Heart left ventricle (tissue), 16 donors: ENCODE measurements at places on chromosomes 7 and 10.
A peak's percentile ranks its signal among the peaks of the same experiment; 100 is the strongest.

DNA sequence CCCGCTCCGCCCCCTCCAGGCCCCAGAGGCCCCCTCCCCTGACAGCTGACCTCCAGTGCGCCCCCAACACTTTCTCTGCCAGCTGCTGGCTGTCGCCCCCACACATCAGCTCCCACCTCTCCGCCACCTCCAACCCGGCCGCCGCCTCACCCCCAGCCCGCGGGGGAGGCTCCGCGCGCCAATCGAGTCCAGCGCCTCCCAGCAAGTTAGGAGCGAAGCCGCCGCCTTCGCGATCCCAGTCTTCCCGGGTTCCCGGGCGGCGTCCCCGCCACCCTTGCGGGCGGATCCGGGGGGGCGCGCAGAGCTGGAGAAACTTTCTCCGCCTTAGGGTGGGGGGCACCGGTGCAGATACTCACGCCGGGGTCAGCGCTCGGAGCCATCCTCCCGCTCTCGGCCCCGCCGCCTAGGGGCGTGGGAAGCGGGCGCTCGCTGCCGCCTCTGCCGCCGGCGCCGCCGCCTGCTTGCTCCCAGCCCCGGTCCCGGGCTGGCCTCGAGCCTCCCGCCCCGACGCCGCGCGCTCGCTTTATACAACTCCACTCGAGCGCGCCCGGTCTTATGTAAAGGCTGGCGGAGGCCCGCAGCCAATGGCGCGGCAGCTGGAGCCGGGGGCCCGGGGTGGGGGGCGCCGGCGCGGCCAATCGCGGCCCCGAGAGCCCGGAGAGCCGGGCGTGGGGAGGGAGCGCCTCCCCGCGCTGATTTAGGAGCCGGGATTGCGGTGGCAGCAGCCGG is at the start of gene CRTAC1:
TSS of gene CRTAC1 (minus strand) at position 529 of the 729 bp plus-strand sequence. CDS start at position 380, 149 bp downstream.
- peak; percentile 53 for DNase-seq

- no peak for DNase-seq
Observed at GRCh38 chr10:5508786-5509185, 9.4 kb upstream of the CALML5 start.

DNA sequence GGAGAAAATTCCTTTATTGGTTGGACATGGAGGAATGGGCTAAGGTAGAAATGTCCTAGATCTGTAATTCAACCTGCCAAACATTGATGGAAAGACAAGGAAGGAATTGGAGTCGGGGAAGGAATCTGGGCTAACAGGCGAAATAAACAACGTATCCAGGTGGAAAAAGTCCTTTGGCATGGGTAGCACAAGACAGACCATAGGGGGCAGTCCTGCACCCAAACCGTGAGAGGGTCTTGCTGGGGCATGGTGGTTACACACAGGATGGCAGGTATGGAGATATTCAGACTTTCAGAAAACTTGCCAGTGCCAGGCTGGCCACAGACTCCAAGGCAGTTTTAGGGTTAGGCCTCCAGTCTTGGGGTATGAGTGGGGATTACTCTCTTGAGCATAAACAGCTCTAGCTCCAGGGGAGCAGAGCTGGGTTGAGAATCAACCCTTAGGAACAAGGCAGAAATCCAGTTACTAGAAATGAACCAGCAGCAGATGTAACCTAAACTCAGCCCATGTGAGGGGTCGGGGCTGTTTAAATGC is 188.6 kb upstream of the GDF10 start:
- no peak for DNase-seq

DNA sequence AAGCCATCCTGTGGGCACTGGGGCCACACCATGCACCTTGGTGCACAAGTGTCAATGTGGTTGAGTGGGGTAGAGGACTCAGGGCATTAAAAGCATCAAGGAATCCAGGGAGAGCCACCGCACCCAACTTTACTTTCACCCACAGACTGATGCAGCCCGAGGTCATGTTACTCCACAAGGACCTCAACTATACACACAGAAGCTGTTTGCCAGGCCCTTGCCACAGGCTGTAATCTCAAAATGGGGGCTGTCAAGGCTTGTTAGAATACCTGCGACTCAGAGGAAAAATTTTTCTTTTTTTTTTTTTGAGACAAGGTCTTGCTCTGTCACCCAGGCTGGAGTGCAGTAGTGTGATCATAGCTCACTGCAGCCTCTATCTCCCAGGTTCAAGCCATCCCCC is 26.5 kb upstream of the KCTD7 start:
- DNase-seq, result no peak

DNA sequence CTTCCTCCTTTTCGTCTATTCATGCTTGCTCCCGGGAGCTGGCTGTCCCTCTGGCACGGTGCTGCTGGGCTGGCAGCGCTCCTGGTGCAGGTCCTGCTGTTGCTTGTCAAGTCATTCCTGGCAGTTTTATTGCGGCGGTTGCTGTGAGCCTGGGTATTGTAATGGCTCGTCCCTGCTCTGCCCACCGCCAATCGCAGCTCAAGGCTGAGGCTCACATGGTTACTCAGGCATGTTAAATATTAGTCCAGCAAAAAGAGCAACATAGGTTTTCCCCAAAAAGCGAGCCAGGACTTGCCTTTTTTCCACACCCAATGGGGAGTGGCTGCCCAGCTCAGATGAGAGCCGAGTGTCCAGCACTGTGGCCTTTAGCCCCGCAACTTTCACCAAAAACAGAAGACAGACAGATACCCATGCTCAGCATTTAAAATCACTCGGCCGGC is 492.9 kb upstream of the FOXK1 start:
- peak; percentile 75 for DNase-seq

DNA sequence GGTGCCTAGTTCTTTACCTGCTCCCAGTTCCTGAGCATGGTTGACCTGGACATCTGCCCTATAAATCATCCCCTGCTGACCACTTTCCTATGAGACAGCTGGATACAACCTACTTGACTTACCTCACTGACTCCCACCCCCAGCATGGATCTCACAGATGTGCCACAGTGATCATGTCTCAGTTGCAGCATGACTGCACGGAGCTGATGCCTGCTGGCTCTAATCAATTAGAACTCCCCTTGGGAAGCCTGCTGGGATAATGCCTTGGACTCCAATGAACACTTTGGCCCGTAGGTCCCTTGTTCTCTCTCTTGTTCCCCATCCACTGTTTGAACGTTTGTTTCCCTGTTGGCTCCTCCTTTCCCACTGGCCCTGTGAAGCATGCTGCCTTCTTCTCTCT is 271.2 kb upstream of the IGFBP3 start:
- no peak for DNase-seq

DNA sequence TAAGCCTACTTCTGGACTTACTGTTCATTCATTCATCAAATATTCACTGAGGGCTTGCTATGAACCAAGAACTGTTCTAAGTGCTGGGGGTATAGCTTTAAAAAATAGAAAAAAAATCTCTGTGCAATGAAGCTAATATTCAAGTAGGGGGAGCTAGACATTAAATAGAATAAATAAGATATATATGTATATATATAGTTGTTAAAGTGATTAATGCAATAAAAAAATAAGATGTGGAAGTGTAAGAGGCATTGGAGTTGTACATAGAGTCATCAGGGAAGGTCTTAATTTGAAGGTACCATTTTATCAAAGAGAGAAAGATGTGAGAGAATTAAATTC is 181.2 kb upstream of the AGR3 start:
- DNase-seq, result no peak

DNA sequence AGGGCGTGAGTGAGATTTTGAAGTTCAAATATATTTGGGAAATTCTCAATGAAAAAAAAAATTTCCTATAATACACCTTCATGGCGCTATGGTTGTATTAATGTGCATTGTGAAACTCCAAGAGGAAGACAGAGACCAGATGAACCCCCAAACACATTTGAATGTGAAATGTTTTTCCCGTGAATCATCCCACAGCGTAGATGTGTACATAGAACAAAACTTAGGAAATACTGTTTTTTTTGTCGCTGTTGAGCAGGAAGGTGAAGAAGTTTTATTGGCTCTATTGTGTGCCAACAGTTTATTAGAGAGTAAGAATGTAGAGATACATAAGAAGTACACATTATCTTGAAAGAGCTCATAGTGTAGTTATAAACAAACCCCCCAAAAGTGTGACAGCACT is 134.0 kb downstream of the KCND2 start:
- no peak for DNase-seq

GRCh38 chr7:76428868-76429805 is 4.4 kb downstream of the ZP3 start:
- DNase-seq, result peak; percentile 17

GRCh38 chr10:65375528-65375927 is 1550.3 kb upstream of the LRRTM3 start:
- no peak for DNase-seq

DNA sequence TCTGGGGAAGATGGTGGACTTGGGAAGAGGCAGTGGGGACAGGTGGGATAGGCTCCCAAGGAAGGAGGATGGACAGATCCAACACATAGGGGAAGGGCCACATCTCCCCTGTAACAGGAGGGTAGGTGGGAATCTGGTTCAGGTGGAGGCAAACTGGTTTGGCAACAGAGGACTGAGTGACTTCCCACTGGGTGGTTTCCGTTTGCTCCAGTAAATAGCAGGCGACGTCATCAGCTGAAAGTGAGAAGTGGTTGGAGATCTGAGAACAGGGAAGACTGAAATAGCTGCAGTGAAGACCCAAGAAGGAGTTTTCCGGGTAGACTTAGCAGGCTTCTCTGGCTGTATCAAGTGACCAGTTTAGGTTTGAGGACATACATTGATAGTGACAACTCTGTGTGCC is 504.4 kb downstream of the GALNT17 start:
- DNase-seq, result no peak

DNA sequence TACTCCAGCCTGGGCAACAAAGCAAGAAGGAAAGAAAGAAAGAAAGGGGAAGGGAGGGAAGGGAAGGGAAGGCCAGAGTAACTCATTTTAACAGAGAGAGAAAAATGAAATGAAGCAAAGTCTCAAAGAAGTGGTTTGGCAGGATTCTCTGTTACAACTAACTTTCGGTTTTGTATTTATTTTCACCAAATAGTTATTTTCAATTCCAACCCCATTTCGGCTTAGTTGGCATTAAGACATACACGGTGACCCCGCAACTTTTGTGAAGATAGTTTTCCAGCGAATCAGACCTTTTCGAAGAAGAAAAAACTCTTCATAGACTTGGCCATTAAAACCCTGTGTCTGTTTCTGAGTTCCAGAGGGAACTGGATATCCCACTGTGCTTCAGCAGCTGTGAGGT is 45.2 kb upstream of the LYZL2 start:
- DNase-seq, result no peak
